ENCODE measurements at places on chromosomes 1 and 21.

DNA sequence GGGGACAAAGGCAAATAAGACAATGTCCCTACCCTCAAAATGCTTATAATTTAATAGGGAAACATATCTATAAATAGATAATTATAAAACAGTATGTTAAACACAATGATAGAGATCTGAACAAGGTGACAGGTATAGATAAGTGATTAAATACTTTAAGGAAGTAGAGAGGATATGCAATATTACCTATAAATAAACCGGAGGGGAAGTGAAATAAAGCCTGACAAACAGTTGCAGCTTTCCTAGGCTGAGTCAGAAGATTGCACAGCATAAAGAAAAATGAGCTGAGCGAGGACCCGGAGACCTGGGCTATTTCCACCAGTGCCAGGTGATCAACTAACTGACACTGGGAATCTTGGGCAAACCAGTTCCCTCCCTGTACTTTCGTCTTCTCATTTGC lies 11.5 kb upstream of the PSRC1 start:
- no peak for DNase-seq

DNA sequence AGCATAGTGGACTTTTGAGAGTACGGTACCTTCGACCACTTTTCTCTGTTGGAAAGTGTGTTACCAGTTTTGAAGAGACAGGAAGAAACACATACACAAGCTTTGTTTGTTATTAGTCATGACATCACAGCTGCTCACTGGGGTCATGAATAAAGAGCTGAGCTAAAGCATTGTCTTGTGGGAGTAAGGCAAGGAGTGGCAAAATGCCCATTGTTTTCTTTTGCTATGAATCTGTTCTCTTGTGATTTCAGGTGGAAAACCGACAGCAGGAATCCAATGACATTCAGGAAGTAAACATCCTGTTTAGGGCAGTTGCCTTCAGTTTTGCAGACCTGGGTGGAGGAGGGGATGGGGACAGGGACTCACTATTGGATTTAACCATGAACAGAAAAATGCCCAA lies 66.2 kb downstream of the RGL1 start:
- no peak for DNase-seq

DNA sequence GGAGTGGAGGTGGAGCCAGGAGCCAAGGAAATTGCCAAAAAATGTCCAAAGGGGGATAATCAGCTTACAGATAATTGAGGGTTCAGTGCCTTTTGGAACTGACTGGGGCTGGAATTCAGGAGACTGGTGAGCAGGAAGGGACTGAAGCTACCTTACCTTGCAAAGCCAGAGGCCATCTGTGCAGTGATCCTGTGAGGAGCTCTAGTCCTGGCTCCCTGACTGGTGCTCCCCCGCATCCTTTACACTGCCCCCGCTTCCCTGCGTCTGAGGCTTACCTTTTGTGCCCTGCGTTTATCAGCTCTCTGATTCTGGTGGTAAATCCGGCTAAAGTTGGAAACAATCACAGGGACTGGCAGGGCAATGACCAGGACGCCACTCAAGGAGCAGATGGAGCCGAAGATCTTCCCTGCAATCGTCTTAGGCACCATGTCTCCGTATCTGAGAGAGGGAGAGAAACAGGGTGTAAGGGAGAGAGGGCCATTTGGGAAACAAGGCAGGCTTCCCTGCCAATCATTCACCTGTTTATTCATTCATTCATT lies 31.0 kb downstream of the DDX20 start:
- no peak for DNase-seq

GRCh38 chr1:198681831-198682759 lies 43.3 kb downstream of the PTPRC start:
- DNase-seq = peak; percentile 80

GRCh38 chr1:207309745-207310273 lies 11.7 kb upstream of the CD55 start:
- DNase-seq = no peak

All from stimulated activated naive CD4-positive, alpha-beta T cell (primary cell).